Activated T-helper 2 cell treated with anti-CD3 and anti-CD28 coated beads, Interferon-gamma antibody, Interleukin-2, Interleukin-4, amounts not matched to agents 10 μg/mL and 5 μg/mL and 100 μg/mL, durations not matched to agents 14 hours and 24 hours and 36 hours (primary cell): ENCODE measurements at places on chromosomes 5 and 9.

GRCh38 chr9:104068546-104068945 is 25.6 kb upstream of the SMC2 start:
- H3K4me3 ChIP-seq: no peak overlapping the region
- H3K36me3 ChIP-seq: no peaks in the 10 kb centered on the region
- H3K27ac ChIP-seq: no peak overlapping the region
- no peaks in the 10 kb centered on the region for H3K27me3 ChIP-seq
- H3K4me1 ChIP-seq: no peaks in the 10 kb centered on the region

GRCh38 chr5:89930591-89931392 is 478.8 kb downstream of the CETN3 start:
- H3K36me3 ChIP-seq: no peaks in the 10 kb centered on the region
- H3K27me3 ChIP-seq: no peaks in the 10 kb centered on the region
- no peak overlapping the region for H3K27ac ChIP-seq
- H3K4me1 ChIP-seq: no peaks in the 10 kb centered on the region
- no peak overlapping the region for H3K4me3 ChIP-seq

GRCh38 chr9:130111786-130112537 is 58.3 kb downstream of the GPR107 start:
- no peak overlapping the region for H3K4me3 ChIP-seq
- H3K4me1 ChIP-seq: peaks cover 30% of the 10 kb centered on the region
- peak overlapping the region; percentile 67 for H3K27ac ChIP-seq
- peaks cover 35% of the 10 kb centered on the region for H3K36me3 ChIP-seq

DNA sequence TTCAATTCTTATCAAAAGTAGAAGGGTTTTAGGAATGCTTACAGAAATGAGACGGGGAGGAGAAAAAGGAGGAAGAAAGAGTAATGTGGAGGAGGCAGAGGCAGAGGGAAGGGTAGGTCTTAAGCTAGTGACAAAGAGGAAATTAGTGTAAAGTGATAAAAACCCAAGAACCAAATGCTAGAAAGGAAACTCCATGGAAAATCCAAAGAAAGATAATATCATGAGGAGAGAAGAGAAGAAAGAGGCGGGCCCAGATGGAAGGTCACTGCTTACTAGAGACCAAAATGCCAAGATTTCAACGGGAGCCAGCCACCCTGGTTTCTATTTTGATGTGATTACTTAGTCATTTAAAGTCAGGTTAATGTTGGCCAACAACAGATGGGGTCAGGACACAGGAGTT is 68.6 kb upstream of the IL12B start:
- peaks cover 3% of the 10 kb centered on the region for H3K4me1 ChIP-seq
- H3K36me3 ChIP-seq: no peaks in the 10 kb centered on the region
- H3K27ac ChIP-seq: no peak overlapping the region
- H3K4me3 ChIP-seq: no peak overlapping the region

DNA sequence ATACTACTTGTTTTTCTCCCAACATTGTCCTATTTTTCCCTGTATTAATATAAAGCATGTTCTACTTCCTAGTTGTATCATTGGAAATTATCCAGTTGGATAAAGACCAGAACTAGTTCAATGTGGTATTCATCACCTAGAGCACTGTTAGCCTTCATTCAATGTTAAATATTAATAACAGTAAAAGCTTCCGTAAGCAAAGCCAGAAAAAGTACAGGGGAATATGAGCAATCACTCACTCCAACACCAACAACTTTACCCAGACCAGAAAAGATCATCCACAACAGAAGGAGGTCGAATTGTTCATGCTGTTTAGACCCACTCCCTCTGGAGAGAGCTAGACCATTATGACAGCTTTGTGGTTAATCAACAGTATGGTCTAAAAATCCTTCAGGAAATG is 728.4 kb downstream of the MAT2B start:
- H3K4me1 ChIP-seq: no peaks in the 10 kb centered on the region
- DNase-seq: no peak
- no peaks in the 10 kb centered on the region for H3K27me3 ChIP-seq
- no peak overlapping the region for H3K4me3 ChIP-seq
